Calu3 (cell line): ENCODE measurements at places on chromosomes 7 and 10.
A peak's percentile ranks its signal among the peaks of the same experiment; 100 is the strongest.

DNA sequence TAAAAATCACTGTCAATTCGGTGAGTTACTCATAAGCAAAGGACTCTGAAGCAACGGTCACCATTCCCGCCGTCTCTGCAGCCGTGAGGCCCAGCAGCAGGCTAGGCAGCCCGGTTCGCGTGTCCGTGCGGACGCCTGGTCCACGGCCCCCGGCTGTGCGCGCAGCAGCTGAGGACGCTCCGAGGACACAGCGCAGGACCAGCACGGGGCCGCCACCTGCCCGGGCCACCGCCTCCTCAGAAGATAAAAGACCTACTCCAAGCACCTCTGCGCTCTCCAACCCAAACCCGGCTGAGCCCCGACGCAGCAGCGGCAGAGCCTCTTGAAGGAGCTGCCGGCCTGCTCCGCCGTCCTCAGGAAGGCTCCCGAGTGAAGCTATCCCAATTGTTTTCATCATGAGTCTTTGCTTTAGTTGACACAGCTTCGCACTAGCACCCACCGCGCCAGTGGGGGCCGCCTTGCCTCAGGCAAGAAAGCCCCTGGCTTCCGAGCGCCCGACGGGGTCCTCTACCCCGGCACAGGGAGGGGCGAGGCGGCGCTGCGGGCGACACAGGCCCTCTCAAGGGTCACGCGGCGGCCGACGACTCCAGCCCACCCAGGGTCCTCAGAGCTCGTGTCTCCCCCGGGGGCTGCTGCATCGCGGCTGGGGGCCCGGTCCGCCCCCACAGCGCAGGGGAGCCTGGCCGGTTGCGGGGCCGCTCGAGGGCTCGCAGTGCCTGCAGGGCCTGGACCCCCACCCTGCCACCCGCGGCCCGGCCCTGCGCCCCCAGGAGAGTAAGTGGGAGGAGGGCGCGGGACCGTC, 16.9 kb upstream of the GPR146 start:
- DNase-seq: peak; percentile 42

DNA sequence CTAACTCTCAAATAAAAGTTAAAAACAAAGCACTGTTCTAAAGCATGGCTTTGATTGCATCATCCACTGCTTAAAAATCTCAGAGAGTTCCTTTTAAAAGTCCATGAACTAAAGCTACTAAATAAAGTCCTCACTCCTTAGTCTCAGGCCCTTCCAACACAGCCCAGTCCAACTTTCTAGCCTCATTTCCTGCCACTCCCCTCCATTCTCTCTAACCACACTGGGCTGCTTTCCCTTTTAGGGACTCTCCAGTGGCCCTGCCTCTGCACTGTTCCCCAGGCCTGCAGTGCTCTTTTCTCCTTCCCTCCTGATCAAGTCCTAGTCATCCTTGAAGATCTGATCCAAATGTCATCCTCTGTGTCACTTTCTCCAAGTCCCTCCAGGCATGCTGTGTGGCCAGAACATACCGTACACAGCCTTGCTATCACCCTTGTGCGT, 56.9 kb upstream of the PPP1R3C start:
- no peak for DNase-seq

GRCh38 chr10:74750848-74751274, 75.5 kb upstream of the KAT6B start:
- DNase-seq: no peak

DNA sequence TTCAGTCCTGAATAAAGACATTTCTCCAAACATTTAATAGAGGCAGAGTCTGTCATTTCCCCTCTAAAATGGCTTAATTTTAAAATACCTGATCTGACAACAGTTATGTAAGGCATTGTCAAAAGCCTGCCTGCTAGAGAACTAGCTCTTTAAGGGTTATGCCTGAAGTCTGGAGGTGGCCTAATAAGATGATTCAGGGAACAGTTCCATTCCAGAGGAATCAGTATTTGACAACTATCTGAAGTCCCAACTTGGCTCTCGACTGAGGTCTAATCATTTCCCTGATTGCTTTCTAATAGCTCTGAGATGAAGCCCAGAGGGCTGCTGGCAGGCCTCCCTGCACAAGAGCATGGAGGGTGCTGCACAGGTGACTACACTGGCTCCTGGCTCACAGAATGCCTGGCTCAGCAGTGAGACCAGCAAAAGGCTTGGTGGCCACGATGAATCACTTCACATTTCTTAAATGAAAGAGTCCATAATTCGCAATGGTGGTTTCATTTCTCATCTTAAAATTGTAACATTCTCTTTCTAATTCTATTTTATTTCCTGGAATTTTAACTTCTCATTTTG, 509.6 kb upstream of the POM121L12 start:
- no peak for DNase-seq

- peak; percentile 81 for DNase-seq
Observed at GRCh38 chr7:114085592-114086501, 167.0 kb upstream of the PPP1R3A start.

DNA sequence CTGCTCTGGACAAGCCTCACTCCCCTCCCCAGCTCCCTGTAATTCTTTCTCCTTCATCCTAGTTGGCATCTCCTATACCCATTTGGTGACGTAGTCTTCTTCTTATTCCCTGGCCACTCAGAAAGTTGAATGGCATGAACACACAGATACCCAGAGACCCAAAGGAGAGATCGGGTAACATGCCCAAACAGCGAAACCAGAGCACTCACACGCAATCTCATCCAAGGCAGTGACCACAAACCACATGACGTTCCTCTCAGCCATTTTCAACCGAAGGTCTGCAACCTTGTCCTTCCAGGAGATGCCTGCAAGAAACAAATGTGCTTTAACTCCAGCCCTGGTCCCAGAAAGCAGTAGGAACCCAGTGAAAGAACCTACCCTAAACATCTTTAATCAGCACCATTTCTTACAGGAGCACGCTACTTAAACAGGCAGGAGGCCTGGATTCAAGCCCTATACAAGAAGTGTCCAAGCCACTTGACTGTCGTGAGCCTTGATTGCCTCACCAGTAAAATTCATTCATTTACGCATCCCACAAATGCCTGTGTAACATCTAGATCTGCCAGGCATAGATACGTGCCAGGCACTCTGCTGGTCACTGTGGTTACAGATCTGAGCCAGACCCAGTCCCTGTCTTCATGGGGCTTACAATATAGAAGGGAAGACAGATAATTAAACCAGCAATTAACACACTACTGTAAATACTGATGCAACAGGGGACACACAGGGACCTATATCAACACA, 37.1 kb downstream of the XPNPEP1 start:
- DNase-seq: no peak

DNA sequence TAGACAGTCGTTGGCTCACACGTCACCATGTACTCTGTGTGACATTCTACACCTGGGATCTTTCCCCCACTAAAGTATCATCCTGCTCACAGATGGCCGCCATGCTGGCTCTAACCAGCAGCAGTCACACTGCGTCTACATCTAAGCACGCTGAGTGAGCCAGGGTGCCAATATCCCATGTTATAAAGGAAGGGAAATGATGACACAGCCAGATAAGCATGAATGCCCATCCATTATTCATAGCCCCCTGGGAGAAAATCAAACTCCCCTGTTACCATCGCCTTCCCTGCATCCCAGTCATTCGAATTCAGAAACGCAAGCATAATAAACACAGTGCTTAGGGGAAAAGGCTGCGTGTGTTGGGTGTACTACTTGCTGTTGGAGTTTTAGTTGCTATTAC, 698.2 kb upstream of the AUTS2 start:
- no peak for DNase-seq

DNA sequence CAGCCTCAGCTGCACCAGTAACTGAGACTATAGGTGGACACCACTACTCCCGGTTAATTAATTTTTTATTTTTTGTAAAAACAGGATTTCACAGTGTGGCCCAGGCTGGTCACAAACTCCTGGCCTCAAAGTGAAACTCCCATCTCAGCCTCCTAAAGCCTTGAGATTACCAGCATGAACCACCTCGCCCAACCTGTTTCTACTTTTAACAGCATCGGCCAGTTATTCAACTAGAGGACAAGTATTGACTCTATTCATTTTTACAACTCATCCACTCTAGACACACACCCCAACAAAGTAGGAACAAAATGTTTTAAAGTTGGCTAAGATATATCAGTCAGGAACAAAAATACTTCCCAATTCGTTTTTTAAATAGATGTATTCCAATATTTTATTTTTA, 334.8 kb downstream of the PARD3 start:
- no peak for DNase-seq

- DNase-seq: no peak
Observed at GRCh38 chr10:3995302-3996210, 210.5 kb upstream of the KLF6 start.

DNA sequence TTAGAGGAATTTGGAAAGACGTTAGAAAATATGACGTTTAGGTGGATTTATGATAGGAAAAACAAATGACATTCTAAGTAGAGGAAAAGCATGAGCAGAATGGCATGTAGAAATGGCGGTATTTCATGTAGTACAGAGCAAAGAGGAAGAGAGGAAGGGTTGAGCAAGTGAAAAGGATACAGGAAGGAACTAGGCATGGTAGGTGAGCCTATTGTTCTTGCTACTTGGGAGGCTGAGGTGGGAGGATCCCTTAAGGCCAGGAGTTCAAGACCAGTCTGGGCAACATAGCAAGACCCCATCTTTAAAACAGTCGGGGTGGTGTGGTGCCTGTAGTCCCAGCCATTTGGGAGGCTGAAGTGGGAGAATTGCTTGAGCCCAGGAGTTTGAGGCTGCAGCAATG, 1.2 kb downstream of the GTPBP10 start:
- no peak for DNase-seq

DNA sequence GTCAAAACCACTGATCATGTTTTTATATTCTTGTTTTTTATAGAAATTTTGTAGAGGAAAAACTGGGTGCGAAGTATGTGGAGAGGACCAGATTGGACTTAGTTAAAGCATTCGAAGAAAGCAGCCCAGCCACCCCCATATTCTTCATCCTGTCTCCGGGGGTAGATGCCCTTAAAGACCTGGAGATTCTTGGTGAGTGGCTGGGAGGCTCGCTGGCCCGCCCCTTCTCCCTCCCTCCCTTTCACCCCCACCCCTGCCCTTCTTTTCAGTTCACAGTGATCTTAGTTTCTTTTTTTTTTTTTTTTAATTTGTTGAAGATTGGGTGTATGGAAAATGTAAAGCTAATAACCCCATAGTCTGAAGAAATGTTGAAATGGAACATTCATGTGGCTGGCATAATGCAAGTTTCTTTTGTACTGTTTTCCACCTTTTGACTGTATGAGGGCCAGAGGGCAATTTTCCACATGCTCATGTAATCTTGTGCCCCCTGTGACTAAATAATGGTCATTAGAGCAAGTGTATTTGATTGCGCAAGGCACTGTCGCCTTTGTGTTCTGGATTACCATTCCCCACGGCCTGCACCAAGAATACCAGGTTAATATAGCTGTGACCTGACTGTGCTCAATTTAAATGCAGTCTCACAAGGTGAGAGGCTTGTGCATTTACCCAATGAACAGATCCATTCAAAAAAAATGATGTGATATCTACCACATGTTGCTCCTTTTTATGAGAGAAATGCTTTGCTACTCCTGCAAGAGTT, 77.7 kb downstream of the CDCA7L start:
- DNase-seq: no peak

GRCh38 chr7:22442187-22442881, 57.7 kb downstream of the STEAP1B start:
- peak; percentile 30 for DNase-seq

DNA sequence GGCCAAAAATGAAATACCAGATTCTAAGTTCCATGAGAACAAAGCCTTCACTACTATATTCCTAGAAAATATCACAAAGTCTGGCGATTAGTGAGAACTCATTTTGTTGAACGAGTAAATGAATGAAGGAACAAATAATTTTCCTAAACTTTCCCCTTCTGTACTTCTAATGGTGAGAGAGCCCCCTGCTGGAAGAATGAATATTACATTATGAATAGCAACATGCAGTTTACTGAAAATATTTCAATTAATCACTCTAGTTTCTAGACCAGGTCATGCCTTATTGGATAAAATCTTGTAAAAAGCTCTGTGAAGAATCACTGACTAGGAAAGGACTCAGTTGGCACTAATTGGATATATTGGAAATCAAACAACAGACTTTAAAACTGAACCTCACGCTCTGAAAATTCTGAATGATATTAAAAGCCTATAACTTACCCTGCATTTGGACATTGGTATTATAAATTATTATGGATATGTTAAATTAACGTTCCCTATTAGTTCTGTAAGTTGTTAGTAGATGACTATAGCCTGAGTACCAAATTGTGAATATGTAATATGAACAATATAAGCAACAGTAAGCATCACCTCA, 32.4 kb upstream of the MTPN start:
- peak; percentile 17 for DNase-seq

DNA sequence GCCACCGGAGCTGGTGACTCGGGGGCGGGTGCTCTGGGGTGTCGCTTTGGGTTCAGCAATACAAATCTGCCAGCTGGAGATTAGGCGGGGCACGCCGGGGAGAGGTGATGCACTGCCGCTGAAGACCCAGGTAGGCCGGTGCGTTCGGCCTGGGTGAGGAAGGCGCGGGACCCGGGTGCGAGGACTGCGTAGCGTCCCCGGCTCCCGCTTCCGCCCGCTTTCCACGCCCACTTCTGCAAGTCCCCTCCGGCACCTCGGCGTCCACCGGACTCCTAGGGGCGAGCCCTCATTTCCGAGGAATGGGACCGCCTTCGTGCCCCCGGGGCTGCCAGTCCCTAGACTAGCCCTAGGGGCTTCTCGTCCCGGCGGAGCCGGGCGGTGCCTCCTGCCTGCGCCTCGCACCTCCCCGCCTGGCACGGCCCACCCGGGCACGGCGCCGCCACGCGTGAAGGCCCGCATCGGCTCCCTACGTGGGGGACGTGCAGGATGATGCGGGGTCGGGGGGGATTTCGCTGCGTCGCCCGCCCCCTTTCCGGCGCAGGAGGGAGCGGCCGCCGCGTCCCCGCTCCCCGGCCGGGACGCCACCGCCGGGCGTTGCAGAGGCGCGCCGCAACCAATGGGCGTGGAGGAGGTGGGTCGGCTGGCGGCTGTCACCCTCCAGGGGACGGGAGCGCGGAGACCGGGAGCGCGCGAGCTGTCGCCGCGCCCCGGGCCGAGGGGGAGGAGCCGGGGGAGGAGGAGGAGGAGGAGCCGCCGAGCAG, 40.0 kb downstream of the HK1 start:
- DNase-seq: peak; percentile 98

GRCh38 chr10:132375116-132375794, 21.7 kb upstream of the PWWP2B start:
- no peak for DNase-seq

- peak; percentile 35 for DNase-seq
Observed at GRCh38 chr10:80443531-80443974, 10.6 kb upstream of the TSPAN14 start.

DNA sequence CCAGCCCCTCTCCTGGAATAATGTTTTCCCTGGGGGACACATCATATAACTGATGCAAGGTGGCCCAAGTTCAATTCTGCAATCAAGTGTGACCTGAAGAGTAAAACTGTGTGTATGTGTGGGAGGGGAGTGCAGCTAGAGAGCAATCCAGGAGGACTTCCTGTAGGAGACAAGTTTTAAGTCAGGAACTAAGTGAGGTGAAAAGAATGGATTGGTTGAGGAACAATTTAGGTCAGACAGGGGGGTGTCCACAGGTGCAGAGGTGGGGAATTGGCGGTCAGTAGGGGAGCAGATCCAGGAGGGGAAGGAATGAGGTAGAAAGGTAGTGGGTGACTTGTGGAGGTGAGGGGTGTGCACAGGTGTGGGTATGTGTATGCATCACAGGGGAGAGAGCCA, 82.6 kb downstream of the NEURL1 start:
- DNase-seq: no peak

- DNase-seq: peak; percentile 28
Observed at GRCh38 chr10:119270762-119271366, 63.5 kb downstream of the GRK5 start.
